Activated naive CD8-positive, alpha-beta T cell treated with anti-CD3 and anti-CD28 coated beads for 36 hours (primary cell): ENCODE measurements at places on chromosomes 12 and 14. TPM values are rescaled to one million over a fixed set of nuclear protein-coding genes. Genes with fewer than 3 reads are reported as not detected.

DNA sequence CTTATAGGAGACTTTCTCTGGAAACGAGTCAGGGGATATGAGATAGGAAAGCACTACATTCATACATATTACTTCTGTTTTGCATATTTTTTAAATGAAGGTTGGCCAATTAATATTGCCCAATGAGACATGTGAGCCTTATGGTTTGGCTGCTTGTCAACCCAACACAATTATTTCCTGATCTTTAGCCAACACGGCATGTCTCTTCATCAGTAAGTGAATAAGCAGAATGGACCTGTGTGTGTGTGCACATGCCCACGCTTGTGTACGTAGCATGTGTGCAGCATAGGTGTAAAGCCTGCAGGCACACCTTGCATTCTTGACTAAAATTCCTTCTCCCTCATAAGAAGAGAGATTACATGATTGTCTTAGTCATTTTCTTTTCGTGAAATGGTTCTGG, 88.3 kb downstream of the STON2 start:
- H3K27ac ChIP-seq = no peak overlapping the region
- no peak for DNase-seq
- no peaks in the 10 kb centered on the region for H3K27me3 ChIP-seq
- no peaks in the 10 kb centered on the region for H3K4me1 ChIP-seq
- no peak overlapping the region for H3K4me3 ChIP-seq
- no peaks in the 10 kb centered on the region for H3K36me3 ChIP-seq

DNA sequence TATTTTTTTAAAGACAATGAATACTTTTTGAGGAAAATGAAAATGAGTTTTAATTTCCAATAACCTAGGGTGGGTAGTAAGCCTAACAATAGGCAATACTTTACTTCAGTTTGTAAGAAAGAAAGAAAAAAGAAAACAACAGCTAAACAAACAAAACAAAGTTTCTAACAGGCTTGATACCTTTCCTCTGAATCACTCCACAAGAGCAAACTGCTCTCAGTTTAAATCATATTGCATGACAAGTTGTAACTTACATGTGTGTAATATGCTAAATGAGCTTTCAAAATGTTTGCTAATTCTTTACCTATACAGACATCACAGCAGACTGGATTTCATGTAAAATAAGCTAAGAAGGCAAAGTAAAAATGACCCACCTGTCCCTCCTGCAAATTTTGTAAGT, 6.7 kb upstream of the LMO3 start:
- no peak overlapping the region for H3K27ac ChIP-seq
- peaks cover 31% of the 10 kb centered on the region for H3K27me3 ChIP-seq
- H3K36me3 ChIP-seq = no peaks in the 10 kb centered on the region
- H3K4me3 ChIP-seq = no peak overlapping the region
- H3K4me1 ChIP-seq = no peaks in the 10 kb centered on the region

- DNase-seq = no peak
- H3K27ac ChIP-seq = no peak overlapping the region
- H3K36me3 ChIP-seq = no peaks in the 10 kb centered on the region
- no peak overlapping the region for H3K4me3 ChIP-seq
Measured at GRCh38 chr12:2902272-2902880, 11.7 kb downstream of the TULP3 start.

DNA sequence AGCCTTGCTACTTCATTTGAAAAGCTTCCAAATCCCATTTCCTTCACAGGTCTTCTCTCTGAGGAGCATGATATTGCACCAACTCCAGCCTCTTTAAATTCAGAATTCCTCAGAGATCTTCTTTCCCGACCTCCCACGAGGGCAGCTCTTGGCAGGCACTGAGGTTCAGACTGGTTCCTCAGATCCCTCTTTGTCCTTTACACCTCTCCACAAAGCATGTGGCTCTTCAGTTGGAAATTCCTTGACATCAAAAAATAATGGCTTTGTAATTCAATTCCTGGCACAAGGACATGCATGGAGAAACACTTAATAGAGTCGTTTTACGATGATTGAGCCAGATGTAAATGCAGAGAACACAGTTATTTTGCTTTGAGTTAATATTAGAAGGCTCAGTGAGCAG, 63.2 kb upstream of the TMX1 start:
- H3K36me3 ChIP-seq = no peaks in the 10 kb centered on the region
- peaks cover 11% of the 10 kb centered on the region for H3K27me3 ChIP-seq
- peaks cover 1% of the 10 kb centered on the region for H3K4me1 ChIP-seq

- no peak overlapping the region for H3K4me3 ChIP-seq
- peaks cover 10% of the 10 kb centered on the region for H3K4me1 ChIP-seq
- no peaks in the 10 kb centered on the region for H3K36me3 ChIP-seq
- DNase-seq = no peak
- no peak overlapping the region for H3K27ac ChIP-seq
- no peaks in the 10 kb centered on the region for H3K27me3 ChIP-seq
Measured at GRCh38 chr14:56211084-56211483, 92.9 kb downstream of the PELI2 start.

GRCh38 chr14:64450255-64450654, 15.0 kb upstream of the AKAP5 start:
- no peaks in the 10 kb centered on the region for H3K27me3 ChIP-seq
- peaks cover 51% of the 10 kb centered on the region for H3K36me3 ChIP-seq
- DNase-seq = peak; percentile 25
- peaks cover 34% of the 10 kb centered on the region for H3K4me1 ChIP-seq
- peak overlapping the region; percentile 43 for H3K4me3 ChIP-seq

DNA sequence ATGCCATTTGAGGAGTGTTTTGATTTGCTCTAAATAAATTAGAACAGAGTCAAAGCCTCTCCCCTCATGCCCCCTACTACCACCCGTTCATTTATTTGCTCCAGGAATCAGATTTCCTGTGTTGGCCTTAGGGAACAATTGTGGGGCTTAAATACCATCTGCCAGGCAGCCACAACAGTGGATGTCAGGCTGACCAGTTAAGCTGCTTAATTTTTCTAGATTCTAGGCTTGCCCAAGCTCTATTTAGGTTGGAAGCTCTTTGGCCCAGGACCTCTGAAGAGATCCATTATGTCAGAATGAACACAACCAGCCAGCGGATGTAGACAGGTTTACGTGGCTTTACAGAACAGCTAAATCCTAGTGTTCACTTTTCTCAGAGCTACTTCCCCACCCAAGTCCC, 1.0 kb upstream of the TIMELESS start:
- peaks cover 15% of the 10 kb centered on the region for H3K4me1 ChIP-seq
- DNase-seq = no peak
- H3K27me3 ChIP-seq = no peaks in the 10 kb centered on the region
- H3K36me3 ChIP-seq = peaks cover 14% of the 10 kb centered on the region
- no peak overlapping the region for H3K27ac ChIP-seq

DEPDC4 gene
- 2.4 TPM for total RNA-seq

ACOT6 gene
- total RNA-seq = not detected

USP44 gene
- 18.7 TPM for total RNA-seq

FAM186B gene
- 0.41 TPM for total RNA-seq

IL22 gene
- total RNA-seq = 0.31 TPM

KRT7 gene
- 2.4 TPM for total RNA-seq

GPD1 gene
- total RNA-seq = 0.39 TPM
